ENCODE measurements at places on chromosomes 2 and 18. TPM values are rescaled to one million over a fixed set of nuclear protein-coding genes. Genes with fewer than 3 reads are reported as not detected.

The SERPINB3 gene
- not detected for total RNA-seq

The UGT1A3 gene
- total RNA-seq = 0.13 TPM

The NAGK gene
- 76.0 TPM for total RNA-seq

The HOXD3 gene
- total RNA-seq = 0.14 TPM

The LINC00305 gene
- total RNA-seq = not detected

The TTC27 gene
- total RNA-seq = 25.2 TPM

The FHOD3 gene
- 3.7 TPM for total RNA-seq

The TTC32 gene
- total RNA-seq = 12.8 TPM

The DSC3 gene
- 1.8 TPM for total RNA-seq

The IDH1 gene
- 81.3 TPM for total RNA-seq

The PARD6G gene
- total RNA-seq = 3.4 TPM

The BOD1L2 gene
- total RNA-seq = not detected

The COL3A1 gene
- total RNA-seq = 0.16 TPM

The TMEM178A gene
- 0.10 TPM for total RNA-seq

The NAT8 gene
- not detected for total RNA-seq

The FSHR gene
- total RNA-seq = 0.07 TPM

The FARSB gene
- 44.1 TPM for total RNA-seq

The IL36RN gene
- 0.59 TPM for total RNA-seq

Data from A549 treated with RU486 at 1 μM for 4 hours (cell line).